RKO (cell line): ENCODE measurements at places on chromosomes 1 and 21.

DNA sequence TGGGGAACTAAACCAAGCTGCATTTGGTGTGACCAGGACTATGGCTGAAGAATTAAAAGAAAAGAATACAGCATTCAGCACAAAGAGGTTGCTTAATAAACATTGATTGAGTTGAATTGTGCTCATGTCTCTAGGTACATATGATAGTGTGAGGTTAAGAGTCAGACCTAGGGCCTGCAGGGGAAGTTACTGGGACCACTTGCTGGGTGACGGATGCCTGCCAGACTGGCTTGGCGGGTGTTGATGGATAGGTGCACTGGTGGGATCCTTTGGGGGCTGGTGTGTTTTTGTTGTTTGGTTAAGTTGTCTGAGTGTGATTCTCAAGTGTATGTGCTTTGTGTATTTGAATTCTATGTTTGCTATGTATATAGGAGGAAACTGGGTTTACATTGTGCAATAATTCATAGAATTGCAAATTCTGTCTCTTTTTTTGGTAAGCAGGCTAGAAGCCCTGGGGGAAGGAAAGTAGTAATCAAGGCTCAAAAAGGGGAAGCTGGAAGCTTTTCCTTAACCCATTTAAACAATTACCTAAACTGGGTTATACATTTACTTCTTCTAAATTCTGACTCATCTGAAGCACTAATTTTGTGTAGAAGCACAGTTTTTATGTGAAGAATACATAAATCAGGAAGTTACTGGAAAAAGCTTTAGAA lies 1.8 kb downstream of the CD101 start:
- no peak for DNase-seq

- no peak for DNase-seq
These were observed 39.6 kb downstream of the SLC19A1 start for GRCh38 chr21:45502600-45502999.

DNA sequence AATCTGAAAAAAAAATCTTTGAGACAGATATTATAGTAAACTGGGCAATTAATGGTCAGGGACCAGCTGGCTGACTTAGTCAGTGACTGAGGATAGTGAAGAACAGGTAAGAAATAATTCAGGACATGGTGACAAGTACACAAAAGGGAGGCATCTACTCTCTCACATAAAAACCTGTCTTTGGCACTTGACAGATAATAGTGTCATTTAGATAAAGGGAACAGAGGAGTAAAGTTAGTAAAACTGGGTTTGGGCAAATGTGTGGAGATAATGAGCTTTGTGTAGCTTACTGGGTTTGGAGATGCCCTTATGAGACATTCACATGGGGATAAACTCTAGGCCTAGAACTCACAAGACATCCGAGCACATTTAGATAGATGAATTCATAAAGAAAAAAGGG lies 4.0 kb downstream of the SSX2IP start:
- DNase-seq = no peak

DNA sequence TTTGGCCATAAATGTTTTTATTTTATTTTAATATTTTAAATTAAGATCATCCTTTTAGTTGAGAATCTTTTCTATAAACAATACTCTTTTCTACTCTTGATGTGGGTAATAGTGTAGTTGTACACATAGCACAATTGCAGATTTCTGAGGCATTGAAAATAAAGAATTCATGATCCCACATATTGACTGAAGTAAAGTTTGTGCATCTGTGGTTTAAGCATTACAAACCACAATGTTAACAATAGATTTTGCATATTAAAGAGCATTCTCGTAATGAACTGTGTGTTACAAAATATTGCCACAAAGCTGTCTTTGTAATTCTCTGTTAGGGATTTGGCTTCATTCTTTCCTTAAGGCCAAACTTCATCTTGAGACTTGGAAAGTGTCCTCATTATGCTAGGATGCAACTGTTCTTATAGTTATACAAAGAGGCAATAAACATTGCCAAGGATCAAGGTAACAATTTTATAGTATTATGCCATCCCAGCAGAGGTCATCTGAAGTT lies 256.8 kb downstream of the OLFM3 start:
- DNase-seq = no peak
